ENCODE measurements at places on chromosomes 2 and 18. TPM values are rescaled to one million over a fixed set of nuclear protein-coding genes. Genes with fewer than 3 reads are reported as not detected.
A peak's percentile ranks its signal among the peaks of the same experiment; 100 is the strongest.

DNA sequence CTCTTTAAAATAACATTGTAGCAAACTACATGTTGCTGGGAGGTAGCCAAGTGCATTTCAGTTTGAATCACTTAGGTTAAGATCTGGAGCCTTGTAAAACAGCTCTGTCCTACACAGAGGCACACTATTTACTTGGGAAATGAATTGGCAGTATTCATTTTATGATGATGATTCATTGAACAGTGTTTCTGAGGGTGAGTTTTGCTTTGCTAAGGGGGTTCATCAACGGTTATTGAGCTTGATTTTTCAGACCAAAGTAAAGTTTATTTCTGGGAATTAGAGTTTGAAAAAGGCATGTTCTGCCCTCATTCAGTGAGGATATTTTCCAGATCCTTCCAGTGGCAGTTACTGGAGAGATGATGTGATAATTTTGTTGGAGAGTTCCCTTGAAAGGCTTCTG, 55.6 kb downstream of the CCDC85A start:
- no peak for DNase-seq

DNA sequence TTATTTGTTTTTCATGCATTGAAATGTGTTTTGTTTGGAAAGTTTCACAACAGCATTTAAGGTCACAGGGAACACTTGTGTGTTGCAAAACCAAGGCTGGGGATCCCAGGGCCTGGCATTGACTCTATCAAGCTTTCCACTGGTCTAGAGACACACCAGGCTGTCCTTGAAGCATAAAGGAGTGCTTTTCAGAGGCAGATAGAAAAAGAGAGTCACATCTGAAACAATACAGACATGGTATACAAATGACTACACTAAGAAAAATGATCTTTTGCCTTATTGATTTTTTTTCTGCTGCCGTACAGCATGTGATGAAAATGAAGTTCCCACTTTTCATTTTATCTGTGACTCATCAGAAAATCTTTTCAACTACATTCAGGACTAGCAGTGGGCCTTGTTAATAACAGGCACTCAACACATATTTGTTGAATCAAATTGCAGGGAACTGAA, 61.9 kb upstream of the ZCCHC2 start:
- DNase-seq, result no peak

DNA sequence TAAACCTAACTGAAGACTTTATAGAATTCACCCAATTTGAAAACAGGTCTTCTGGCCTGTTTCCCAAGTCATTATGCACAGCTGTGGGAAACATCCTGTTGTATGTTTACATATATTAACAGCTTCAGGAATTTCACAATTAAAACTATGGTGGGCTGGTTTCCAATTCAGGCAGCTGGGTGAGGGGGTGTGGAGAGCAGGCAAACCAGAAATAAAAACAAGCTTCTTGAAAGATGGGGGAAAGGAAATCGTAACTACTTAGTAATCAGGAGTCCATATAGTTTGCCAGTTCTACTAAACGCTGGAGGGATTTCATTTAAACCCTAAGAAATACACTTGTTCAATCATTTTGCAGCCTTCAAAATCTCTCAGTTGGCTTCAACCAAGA, 22.8 kb downstream of the ATP8B1 start:
- DNase-seq, result no peak

- no peak for DNase-seq
Measured at GRCh38 chr2:16525265-16525887, 140.3 kb downstream of the CYRIA start.

DNA sequence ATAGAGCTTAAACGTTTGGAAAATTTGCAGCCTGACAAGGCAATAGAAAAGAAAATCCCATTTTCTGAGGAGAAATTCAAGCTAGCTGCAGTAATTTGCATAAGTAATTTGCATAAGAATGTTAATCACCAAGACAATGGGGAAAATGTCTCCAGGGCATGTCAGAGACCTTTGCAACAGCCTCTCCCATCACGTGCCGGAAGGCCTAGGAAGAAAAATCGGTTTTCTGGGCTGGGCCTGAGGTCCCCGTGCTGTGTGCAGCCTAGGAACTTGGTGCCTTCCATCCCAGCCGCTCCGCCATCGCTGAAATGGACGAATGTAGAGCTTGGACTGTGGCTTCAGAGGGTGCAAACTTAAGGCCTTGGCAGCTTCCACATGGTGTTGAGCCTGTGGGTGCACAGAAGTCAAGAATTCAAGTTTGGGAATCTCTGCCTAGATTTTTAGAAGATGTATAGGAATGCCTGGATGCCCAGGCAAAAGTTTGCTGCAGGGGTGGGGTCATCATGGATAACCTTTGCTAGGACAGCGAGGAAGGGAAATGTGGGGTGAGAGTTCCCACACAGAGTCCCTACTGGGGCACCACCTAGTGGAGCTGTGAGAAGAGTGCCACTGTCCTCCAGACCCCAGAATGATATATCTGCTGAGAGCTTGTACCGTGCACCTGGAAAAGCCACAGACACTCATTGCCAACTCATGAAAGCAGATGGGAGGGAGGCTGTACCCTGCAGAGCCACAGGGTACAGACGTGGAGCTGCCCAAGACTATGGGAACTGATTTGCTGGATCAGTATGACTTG, 164.6 kb downstream of the GULP1 start:
- DNase-seq, result no peak

DNA sequence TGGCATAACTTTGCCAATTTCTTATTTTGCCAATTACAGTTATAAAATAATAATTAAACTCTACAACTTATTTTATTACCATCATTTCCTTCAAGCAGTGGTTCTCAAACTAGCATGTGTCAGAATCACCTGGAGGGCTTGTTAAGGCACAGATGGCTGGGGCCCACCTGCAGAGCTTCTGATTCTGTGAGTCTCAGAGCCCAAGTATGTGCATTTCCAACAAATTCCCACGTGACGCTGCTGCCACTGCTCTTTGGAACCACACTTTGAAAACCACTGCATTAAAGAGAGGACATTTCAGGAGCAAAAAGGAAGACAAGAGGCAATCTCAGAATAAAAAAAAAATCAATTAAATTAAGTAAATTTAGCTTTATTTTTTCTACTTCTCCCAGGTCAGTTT, 94.0 kb upstream of the HNRNPA3 start:
- peak; percentile 10 for DNase-seq

GRCh38 chr18:27461957-27462356, 276.8 kb upstream of the CHST9 start:
- no peak for DNase-seq

GRCh38 chr2:200418399-200418798, 91.5 kb downstream of the KCTD18 start:
- DNase-seq, result no peak

- DNase-seq, result no peak
Measured at GRCh38 chr2:9714630-9715214, 83.9 kb upstream of the YWHAQ start.

- no peak for DNase-seq
Measured at GRCh38 chr2:174610243-174610995, 12.8 kb upstream of the WIPF1 start.

GRCh38 chr2:75798569-75798968, 87.9 kb upstream of the GCFC2 start:
- no peak for DNase-seq

DNA sequence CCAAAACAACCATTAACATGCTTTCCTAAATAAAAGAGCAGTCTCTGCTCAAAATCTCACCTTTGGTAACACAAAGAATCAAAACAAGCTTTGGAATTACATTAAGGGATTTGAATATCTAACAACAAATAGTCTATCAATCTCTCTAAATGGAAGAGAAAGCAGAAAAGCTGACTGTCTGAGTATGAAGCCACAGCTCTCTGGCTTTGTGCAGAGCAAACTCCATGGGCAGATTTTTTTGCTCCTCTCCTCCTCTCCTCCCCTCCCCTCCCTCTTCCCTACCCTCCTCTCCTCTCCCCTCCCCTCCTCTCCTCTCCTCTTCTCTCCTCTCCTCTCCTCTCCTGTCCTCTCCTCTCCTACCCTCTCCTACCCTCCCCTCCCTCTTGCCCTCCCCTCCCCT, 329.5 kb upstream of the ETAA1 start:
- DNase-seq, result no peak

- DNase-seq, result peak; percentile 65
Measured at GRCh38 chr2:135701442-135701841, 40.2 kb upstream of the UBXN4 start.

DNA sequence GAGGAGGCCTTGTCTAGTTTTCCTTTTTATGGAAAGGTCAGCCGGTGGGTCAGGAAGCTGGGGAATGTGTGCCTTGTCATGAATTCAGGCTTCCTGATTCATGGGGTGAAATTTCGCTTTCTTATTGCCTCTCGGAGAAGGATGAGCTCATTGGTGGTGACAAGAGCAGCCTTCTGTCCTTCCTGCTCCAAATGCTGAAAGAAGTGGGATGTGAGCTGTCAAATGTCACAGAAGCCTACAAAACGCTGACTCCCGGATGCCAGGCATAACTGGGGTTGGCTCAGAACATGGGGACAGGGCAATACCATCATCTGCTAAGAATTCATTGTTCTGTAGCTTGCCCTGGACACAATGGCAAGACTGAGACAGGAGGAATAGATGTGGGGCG, 55.8 kb upstream of the FAM136A start:
- DNase-seq, result peak; percentile 38

DNA sequence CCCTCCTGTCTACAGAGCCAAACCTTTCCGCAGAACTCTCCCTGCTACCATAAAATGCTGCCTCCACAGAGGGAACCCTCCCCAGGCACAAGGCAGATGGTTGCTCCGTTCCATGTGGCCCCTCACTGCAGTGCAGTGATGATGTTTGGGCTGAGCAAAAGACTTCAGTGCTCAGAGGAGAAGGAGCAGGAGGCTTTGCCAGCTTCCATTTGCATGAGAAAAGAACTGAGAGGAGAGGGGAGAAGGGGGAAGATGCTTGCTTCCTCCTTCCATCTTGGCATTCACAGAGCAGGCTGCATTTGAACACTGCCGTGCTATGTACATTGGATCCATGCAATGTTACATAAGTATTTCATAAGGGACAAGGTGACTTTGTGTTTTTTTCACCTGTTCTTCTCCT, 46.6 kb upstream of the TMEM200C start:
- no peak for DNase-seq

GRCh38 chr2:67309281-67309680, 87.9 kb upstream of the ETAA1 start:
- DNase-seq, result peak; percentile 13

The LIPG gene
- 76.3 TPM for total RNA-seq

The ZNF521 gene
- 0.10 TPM for total RNA-seq

The IFIH1 gene
- total RNA-seq, result 37.9 TPM

The TNFRSF11A gene
- total RNA-seq, result 1.1 TPM
